ENCODE measurements at places on chromosomes 6 and 20.

DNA sequence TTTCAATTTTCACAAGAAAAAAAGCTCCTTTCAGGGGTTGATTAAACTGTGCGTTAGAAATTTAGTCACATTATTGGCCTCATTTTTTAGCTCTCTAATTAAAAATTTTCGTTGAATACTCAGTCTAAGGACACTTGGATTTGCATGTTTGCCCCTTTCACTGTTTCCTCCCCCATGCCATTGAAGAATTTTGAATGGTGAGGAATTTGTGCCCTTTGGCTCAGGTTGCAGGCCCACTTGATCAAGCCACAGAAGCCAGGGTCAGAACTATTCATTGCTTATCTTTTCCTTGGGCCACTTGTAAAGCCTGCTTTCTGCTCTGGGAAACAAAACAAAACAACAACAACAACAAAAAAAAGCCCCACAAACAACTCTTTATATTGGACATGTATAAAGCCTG lies 12.2 kb downstream of the LIN28B start:
- no peak for DNase-seq

GRCh38 chr6:82612475-82613039 lies 248.9 kb downstream of the TPBG start:
- DNase-seq: no peak

GRCh38 chr20:33640287-33640686 lies 21.8 kb upstream of the C20orf144 start:
- DNase-seq: no peak

GRCh38 chr6:6178795-6179194 lies 141.7 kb downstream of the F13A1 start:
- no peak for DNase-seq

GRCh38 chr20:47231382-47232039 lies 125.0 kb downstream of the ZMYND8 start:
- no peak for DNase-seq

DNA sequence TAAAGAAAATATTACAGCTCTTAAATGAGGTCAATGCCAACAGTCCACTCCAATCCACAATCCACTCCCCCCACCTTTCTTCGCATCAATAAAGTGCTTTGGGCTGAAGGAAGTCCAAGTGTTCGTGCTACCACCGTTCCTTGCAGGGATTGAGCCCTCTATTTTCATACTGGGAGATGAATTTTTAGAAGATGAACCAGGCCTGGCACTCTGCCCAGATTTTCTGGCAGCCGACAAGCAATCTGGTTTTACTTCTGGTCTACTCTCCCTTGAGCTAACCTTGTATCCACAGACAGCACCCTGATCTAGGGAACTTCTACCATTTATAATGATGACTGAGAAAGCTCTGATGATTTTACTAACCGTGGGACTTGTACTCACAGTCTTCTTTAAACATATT lies 72.3 kb downstream of the BTBD9 start:
- DNase-seq: peak; percentile 92

- DNase-seq: peak; percentile 9
These were observed 28.5 kb upstream of the ADGRF4 start for GRCh38 chr6:47669684-47670513.

DNA sequence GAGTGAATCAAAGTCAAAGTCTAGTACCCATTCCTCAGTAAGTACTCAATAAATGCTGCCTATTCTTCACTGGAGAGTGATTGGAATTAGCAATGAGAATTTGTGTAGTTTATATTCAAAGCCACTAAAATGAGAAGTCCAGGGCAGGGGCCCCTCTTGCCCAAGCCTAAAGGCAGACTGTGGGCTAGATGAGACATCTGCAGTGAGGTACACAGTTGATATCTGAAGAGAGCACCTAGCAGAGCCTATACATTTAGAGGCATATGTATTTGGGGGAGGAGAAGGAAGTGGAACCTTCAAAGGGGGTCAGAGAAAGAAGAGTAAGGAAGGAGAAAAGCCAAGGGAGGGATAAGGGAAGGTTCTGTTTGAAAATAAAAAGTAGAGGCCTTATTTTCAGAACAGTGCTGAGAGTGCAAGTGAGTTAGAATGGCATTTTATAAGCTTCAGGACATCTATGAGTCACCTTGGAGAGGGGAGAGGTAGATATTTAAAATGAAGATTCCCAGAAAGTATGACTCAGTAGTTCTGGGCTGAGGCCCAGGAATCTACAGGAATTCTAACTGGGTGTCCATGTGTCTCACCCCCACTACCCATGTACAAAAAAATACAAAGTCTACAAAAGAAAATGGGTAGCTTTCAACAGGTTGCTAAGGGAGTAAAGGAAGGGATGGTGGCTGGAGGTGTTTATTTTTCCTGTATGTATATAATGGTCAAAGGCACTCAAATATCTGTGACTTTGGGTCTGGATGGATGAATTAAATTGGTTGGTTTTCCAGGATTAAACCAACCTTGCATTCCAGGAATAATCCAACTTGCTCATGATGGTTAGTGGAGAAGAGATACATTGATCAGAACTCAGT lies 135.1 kb downstream of the ZFP64 start:
- peak; percentile 96 for DNase-seq

DNA sequence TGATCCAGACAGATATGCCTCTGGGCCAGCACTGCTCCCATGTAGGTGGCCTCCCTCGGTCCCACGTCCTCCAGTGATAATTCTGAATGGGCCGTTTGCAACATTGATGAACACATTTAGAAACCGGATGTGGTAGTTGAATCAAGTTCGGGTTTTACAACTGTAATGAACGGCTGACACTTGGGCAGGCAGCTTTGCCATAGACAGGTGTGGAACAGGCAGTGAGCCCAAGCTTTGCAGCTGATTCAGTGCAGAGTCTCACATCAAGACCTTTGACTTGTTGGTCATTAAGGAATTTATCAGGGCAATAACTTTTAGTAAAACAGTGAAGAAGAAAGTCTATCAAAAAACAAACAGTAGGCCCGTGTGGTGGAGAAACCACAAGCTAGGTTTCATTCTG lies 466.6 kb upstream of the AGPAT4 start:
- no peak for DNase-seq

DNA sequence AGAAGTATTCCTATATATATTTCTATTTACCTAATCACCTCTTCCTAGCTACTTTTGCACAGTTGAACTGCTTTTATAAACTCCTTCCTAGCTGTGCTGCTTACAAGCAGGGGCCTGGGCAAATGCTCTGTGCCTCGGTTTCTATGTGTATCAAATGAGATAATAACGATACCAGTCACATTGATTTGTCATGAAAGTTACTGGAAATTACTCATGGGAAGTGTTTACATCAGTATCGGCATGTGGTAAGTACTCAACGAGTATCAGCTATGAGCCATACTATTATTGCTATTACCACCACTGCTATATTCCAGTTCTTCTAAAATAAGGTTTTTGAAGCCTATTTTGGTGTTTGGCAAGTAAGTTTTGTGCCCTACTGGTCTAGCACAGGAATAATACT lies 4.9 kb downstream of the LAMA4 start:
- peak; percentile 89 for DNase-seq

- DNase-seq: no peak
These were observed 33.1 kb upstream of the PNRC1 start for GRCh38 chr6:89047473-89047872.

DNA sequence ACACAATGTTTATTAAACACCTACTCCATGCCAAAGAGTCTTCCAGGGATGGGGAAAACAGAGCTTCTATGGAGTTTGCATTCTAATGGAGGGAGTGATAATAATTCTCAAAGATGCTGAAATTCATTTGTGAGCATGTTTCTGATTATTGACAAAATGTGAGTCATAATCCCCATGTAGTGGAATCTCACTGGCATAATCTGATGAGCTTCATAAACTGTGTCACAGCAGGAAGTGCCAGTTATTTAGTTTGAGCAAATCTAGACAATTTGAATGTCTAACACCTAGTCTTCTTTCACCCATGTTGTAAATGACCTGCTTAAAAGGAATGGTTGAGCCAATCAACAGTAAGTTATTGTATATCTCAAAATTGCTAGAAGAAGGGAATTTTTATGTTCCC lies 95.1 kb downstream of the KCNQ5 start:
- peak; percentile 13 for DNase-seq

GRCh38 chr20:63560333-63560805 lies 6.4 kb downstream of the FNDC11 start:
- DNase-seq: no peak

DNA sequence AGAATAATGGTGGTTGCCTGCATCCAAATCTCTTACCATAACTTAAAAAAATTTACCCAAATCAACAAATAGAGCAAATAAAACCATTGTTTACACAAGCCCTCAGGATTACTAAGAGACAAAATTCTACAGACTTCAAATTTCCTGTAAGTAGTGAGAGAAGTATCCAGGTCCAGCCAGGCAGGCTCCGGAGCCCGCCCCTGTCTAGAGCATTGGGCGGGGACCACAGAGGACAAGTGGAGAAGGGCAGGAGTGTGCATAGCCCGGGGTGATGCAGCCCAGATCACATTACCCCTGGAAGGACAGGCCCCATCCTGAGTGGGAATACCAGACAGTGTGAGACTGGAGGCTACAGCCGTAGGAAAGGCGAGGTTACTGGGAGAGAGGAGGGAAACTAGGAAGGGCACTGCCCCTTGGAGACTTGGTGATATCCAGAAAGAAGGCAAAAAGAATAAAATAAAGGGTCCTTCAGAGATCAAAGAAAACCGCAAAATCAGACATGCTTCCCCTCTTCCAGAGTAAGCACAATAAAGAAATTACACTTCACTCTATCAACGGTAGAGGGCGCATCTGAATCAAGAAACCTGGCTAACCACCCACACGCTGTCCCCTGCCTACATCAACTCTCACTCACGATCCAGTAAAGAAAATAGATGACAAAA lies 26.6 kb downstream of the RIN2 start:
- peak; percentile 89 for DNase-seq

- DNase-seq: peak; percentile 20
These were observed 28.0 kb downstream of the FRMD1 start for GRCh38 chr6:168050881-168051586.

DNA sequence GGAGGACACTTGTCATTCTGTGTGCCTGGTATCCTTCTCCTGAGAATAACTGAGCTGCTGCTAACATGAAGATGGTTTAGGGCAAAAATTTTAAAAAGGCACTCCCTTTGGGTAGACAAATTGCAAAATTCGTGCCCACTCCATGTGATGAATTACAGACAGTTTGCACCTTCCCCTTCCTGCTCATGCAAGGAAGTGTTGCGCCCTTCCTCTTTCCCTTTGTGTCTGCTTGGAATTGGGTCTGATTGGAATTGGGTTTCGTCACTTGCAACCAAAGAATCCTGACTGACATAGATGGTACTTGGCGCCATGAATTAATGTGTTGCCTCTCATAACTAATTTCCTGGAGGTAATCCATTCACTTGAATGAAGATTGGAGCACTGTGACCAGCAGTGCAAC lies 62.3 kb upstream of the SHLD1 start:
- no peak for DNase-seq

- peak; percentile 9 for DNase-seq
These were observed 811.9 kb downstream of the TENT5A start for GRCh38 chr6:80940571-80940970.

DNA sequence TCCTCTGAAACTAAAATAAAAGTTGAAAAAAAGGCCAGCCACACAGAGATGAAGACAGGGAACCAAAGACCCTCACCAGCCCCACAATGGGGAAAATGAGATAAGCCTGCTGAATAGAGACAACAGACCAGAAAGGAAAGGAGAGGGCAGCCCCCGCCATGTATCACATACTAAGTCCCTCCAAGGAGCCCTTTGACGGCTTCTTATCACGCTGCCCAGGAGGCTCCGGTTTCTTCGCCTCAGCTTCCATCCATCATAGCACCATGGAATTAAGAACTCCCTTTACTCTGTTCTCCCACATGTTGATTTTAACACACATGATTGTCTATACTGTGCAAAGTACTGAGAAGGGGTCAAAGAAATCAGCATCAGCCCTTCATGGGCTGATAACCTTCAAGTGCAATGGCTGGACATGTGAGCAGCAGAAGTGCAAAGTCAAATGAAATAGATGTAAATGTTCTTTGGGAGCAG lies 54.9 kb downstream of the MAP3K5 start:
- no peak for DNase-seq

- peak; percentile 95 for DNase-seq
These were observed 255.9 kb downstream of the SYNE1 start for GRCh38 chr6:152380993-152381898.

DNA sequence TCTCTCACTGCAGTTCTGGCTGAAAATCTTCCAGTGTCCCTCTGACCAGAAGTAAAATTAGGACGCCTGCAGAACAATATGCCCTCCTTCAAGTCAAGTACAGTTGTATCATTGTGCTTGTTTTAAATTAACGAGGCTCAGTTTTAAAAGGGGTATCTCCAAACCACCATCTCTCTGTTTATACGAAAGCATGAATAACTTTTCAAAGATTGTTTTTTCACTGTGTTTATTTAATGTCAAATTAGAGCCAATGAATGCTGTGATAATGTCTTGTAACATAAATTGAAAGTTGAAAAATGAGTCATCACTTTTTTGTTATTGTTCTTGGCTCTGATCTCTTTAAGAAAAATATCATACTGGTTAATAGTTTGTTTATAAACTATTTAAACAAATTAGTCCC lies 230.7 kb upstream of the THEMIS start:
- DNase-seq: peak; percentile 40

DNA sequence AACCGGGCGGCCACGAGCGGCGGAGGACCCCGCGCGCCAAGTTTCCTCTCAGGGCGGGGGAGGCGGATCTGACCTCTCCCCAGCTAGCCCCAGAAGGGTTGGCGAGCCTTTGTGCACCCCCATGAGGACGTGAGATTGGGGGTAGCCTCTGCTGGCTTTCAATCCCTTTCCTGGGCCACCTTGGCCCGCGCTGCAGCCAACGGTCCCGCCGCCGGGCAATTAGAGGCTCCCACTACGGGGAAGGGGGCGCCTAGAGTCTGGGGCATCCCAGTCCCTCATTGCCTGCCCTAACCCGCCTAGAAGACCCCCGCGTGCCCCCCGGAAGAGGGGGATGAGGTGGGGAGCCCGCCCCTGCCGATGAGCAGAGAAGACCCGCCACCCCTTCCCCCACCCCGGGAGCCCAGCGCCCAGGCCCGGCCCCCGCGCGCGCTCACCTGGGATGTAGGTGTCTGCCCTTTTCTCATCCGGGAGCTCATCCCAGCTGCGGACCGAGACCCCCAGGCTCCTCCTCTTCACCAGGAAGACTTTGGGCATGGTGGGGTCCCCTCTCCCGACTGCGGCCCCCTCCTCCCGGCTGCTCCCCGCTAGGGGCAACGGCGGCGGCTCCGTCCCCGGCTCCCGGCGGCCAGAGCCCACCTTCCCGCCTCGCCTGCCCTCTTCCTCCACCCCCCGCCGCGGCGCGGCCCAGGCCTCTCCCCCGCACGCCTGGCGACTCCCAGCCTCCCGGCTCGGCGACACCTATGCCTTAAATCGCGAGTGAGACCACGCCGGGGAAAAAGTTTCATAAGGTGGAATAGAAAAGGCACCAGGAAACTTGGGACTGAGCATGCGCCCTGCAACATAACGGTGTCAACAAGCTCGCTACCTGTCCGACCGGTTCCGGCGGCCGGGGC lies at the start of gene OVOL2:
OVOL2 (minus strand) TSS at position 816 of the 893 bp plus-strand sequence; CDS start at position 534, 282 bp downstream.
- DNase-seq: no peak

- DNase-seq: no peak
These were observed 527 bp downstream of the NFKBIL1 start for GRCh38 chr6:31547727-31548543.

DNA sequence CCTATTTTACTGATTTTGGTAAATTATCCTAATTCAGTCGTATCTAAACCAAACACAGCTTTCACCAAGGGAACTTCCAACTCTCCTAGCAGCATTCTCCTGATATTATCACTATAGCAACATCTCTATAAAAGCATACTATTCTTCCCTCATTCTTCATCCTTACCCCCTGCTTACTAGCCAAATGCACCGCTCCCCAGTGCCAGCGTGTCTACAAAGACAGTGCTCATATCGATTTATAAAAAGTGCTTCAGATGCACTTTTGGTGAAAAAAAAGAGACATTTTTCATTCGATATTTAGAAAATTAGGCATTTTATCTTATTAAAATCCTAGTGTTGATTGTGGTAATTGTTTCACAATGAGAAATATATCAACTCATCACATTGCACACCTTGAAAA lies 74.0 kb downstream of the SYNE1 start:
- no peak for DNase-seq

Data from fibroblast of mammary gland (primary cell).